ENCODE measurements at places on chromosomes 7 and 10. TPM values are rescaled to one million over a fixed set of nuclear protein-coding genes. Genes with fewer than 3 reads are reported as not detected.

The CPA4 gene
- 495 TPM for total RNA-seq

The CUZD1 gene
- not detected for total RNA-seq

The GRID1 gene
- total RNA-seq: 5.2 TPM

The OGDHL gene
- total RNA-seq: 3.5 TPM

The NUTM2E gene
- not detected for total RNA-seq

The GIMAP2 gene
- total RNA-seq: 3.0 TPM

The PCLO gene
- total RNA-seq: 44.4 TPM

The MKI67 gene
- 29.0 TPM for total RNA-seq

The GIMAP8 gene
- total RNA-seq: not detected

The SDK1 gene
- 1.8 TPM for total RNA-seq

The NOD1 gene
- 5.2 TPM for total RNA-seq

DNA sequence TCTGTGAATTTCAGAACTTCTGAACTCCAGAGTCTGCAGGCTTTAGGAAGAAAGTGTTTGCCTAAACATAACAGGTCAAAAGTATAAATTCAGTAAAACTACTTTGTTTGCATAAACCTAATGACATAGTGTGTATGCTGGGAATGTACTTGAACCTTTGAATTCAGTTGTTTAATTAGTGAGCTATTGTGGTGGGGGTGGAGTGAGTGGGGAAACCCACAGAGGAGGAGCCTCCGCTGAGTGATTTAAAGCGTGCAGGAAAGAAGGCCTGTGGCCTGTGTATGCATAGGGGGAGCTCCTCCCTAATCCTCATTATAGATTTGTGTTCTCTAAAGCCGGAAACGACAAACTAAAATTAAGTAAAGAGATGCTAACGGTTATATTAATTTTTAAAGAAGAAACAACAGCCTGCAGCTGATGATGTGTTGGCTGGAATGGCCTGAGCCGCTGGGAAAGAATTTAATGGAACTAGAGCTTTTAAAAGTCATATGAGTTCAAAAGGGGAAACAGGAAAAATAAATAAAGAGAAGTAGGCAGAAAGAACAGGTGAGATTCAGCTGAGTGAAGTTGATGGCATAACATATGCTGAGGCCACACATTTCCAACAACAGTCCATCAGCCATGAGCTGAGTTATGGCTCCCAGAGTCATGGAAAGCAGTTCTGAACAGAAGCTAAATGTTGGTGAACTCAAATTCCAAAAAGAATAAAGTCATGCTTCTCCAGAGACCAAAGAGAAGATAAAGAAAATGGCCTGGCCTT is 595.0 kb downstream of the GRM8 start:
- no peak for DNase-seq

DNA sequence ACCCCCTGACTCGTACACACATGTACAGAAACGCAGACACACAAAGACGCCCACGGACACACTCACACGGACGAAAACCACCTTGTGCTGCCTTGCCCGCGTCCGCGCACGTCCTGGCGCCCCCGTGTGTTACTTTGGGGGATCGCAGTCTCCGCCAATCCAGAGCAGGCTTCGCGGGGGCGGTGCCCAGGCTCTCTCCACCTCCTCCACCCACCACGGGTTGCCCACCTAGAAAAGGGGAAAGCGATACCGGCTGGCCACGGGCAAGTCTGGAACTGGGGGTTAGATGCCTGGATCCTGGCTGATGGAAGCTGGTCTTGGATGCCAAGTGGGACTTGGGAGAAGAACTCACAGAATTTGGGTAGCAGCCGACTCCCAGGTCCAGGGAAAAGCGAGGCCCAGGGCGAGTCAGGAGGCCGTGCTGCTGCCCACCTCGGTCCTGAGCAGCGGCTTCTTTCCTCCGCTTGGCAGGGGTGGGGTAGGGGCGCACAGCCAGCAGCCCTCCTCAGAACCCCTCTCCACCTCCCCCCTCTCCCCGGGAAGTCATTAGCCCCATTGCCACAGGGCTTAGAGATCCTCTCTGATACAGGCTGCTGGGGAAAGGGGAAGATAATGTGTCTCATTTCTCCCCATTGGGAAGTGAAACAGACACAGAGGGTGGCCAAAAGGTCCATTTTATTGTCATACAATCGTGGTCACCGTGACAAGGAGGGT is 4.6 kb upstream of the VGF start:
- DNase-seq: peak; percentile 52

DNA sequence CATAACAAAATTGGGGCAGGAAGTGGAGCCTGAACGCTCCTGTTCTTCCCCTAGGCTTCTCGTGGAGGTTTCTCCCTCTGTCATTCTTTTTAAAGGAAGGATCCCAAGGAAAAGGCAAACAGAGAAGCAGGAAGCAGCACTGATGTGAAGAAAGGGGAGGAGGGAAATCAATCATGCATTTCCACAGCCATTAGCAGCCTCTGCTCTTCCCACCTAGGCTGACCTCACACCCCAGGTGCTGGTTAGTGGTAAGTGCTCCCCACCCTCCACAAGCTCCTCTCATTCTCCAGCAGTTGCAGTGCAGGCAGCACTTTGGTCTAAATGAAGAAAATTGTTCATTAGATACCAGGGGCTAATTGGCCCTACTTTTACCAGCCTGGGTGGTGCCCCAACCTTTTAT is 2.6 kb downstream of the CRHR2 start:
- DNase-seq: no peak

DNA sequence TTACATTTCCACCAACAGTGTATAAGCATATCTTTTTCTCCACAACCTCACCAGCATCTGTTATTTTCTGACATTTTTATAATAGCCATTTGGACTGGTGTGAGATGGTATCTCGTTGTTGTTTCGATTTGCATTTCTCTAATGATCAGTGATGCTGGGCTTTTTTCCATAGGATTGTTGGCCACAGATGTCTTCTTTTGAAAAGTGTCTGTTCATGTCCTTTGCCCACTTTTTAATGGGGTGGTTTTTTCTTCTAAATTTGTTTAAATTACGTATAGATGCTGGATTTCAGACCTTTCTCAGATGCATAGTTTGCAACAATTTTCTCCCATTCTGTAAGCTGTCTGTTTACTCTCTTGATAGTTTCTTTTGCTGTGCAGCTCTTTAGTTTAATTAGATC is 28.9 kb downstream of the XRCC2 start:
- DNase-seq: no peak

- no peak for DNase-seq
These were observed 1.9 kb downstream of the DLX5 start for GRCh38 chr7:97022491-97023306.

- DNase-seq: no peak
These were observed 21.6 kb downstream of the GPR26 start for GRCh38 chr10:123687758-123688157.

- peak; percentile 57 for DNase-seq
These were observed 1.1 kb downstream of the ARID5B start for GRCh38 chr10:61902445-61903220.

DNA sequence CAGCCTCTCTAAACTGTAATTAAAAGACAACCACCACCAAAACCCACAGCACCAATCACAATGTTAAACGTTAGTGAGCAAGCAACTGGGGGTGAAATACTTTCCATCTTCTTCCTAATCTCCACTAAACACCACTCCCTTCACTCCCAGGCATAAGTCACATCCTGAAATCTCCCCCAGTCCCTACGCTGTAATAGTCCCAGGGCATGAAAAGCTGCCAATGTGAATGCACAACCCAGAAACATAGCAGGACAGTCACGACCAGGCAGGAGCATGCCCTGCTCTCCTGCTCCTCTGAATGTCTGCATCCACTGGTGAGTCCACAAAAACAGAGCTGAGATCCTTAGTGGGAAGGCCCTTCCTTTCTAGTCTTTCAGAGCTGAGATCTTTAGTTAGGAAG is 288.9 kb downstream of the PARD3 start:
- peak; percentile 92 for DNase-seq

GRCh38 chr10:122656741-122657140 is 42.9 kb downstream of the C10orf120 start:
- no peak for DNase-seq

- no peak for DNase-seq
These were observed 133.1 kb downstream of the MAPK8 start for GRCh38 chr10:48439581-48440041.

Data from A172 (cell line).